ENCODE measurements at places on chromosomes 2 and 18.

DNA sequence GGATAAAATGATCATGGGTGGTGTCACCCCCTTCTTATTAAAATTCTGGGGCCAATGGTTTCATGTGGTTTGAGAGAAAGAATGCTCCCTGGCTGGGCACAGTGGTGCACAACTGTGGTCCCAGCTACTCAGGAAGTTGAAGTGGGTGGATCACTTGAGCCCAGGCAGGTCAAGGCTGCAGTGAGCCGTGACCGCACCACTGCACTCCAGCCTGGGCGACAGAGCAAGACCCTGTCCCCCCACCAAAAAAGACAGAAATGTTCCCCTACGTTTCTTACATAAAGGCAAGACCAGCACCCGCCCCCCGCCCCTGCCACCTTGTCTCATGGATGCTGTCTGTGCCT, 53.0 kb upstream of the ID2 start:
- no peak for DNase-seq

DNA sequence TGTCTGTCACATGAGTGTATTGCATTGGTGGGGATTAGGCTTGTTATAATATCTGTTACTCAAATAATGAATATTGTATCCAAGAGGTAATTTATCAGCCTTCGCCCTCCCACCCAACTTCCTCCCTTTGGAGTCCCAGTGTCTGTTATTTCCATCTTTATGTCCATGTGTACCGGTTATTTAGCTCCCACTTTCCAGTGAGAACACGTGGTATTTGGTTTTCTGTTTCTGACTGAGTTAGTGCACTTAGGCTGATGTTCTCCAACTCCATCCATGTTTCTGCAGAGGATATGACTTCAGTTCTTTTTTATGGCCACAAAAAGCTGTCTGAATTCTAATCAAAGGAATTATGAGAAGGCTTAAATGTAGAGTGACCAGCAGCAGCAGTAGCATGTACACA, 104.0 kb upstream of the ARHGAP28 start:
- DNase-seq = no peak

- DNase-seq = no peak
Measured at GRCh38 chr2:7665880-7666279, 748.7 kb downstream of the RNF144A start.

DNA sequence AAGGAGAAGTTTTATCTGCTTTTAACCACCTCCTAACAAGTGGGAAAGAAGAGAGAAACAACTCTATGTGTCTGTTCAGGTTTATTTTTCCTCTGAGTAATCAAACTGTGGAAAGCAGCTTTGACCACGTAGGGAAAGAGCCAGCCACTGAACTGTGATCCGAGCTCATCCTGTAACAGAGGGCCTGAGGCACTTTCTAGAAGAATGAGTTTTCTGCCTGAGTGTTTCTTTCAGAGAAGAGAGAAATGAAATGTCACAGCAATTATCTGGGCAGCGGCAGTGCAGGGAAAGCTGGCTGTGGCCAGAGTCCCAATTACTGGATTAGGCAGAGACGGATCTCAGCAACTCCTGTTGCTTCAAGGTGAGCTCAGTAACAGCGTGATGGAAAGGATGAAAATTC, 151.9 kb downstream of the CD226 start:
- no peak for DNase-seq
